ENCODE measurements at places on chromosomes 7 and 10.

DNA sequence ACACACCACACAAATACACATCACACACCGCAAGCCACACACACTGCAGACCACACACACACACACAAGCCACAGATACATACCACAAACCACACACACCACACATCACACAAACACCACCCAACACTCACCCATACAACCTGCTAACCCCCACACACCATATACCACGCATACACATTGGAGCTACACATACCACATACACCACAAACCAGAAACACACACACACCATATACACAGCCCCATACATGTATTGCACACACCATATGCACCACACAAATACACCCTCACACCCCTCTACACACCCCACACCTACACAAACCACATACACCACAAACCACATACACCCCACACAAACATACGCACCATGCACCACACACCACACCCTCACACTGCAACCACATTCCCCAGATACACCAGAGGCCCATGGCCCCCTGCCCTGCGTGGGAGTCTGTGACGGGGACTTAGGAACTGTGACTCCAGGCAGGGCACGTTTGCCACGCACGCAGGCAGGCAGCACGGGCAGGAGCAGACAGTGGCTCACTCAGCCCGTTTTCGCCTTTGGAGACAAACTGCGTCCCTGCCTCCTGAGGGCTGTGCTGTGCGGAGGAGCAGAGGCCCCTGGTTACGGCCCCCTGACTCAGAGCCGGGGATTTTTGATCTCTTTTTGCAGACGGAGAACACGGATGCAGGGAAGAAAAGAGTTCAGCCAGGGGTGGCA, 52.6 kb downstream of the TMEM209 start:
- DNase-seq: no peak

DNA sequence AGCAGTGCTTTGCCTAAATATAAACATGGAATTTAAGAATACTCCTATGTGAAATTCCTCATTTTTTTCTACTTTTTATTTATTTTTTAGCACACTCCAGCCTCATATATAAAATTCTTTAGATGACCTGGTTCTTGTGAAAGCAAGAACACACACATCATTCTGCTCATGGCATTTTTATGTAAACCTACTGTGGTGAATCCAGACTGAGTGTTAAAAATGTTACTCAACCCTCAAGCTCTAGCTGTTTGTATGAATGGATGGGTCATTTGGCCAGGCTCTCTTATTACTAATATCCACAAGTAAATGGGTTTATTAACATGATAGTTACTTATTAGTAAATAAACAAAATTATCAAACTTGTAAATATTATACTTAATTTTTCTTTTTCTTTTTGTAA, 551.7 kb upstream of the LRRN3 start:
- DNase-seq: no peak

DNA sequence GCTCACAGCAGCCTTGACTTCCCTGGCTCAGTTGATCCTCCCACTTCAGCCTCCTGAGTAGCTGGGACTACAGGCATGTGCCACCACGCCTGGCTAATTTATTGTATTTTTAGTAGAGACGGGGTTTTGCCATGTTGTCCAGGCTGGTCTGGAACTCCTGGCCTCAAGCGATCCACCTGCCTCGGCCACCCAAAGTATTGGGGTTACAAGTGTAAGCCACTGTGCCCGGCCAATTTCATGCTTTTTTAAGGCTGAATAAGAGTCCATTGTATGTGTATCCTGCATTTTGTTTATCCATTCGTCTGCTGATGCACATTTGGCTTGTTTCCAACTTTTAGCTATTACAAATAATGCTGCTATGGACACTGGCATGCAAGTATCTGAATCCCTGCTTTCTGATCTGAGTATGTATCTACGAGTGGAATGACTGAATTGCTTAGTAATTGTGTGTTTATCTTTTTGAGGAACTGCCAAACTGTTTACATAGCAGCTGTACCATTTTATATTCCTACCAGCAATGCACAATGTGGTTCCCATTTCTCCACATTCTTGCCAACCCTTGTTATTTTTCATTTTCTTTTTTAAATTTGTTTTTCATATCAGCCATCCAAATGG, 37.3 kb upstream of the TPST1 start:
- DNase-seq: no peak

DNA sequence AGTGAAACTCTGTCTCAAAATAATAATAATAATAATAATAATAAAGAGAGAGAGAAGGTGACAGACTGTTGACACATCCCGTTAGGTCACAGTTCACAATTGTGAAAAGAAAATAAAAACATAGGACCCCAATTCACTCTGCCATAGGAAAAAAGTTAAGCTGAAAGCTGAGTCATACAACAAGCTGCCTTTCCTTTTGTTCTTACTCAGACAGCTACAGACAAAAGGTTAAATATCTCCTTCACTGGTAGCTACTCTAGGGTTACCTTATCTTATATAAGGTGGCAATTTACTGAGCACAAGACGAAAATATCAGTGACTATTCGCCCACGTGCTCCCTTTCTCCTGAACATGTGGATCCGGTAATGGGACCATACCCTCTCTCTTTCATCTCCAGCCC, 17.5 kb downstream of the TUBAL3 start:
- no peak for DNase-seq

DNA sequence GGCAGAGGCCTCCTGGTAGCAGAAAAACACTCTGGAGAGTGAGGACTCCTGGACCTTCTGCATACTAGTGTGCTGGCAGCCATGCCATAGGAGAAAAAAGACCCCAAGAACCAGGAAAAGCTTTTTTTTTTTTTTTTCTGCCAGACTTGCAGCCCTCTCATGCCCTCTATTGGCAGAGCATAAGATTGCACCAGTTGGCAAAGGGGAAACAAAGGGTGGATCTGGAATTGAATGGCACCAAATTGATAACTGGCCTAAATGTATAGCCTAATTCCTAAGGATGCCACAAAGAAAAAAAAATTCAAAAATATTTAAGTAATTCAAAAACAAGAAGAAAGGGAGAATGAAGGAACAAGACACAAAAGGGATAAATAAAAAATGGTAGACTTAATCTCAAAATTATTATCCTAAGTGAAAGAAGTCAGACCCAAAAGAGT, 112.5 kb upstream of the GHITM start:
- peak; percentile 52 for DNase-seq

- DNase-seq: no peak
Measured at GRCh38 chr7:76304888-76305375, 2.5 kb downstream of the HSPB1 start.

- DNase-seq: no peak
Measured at GRCh38 chr7:28055161-28055544, 125.4 kb downstream of the JAZF1 start.

- no peak for DNase-seq
Measured at GRCh38 chr7:157383868-157384267, 47.1 kb downstream of the DNAJB6 start.

DNA sequence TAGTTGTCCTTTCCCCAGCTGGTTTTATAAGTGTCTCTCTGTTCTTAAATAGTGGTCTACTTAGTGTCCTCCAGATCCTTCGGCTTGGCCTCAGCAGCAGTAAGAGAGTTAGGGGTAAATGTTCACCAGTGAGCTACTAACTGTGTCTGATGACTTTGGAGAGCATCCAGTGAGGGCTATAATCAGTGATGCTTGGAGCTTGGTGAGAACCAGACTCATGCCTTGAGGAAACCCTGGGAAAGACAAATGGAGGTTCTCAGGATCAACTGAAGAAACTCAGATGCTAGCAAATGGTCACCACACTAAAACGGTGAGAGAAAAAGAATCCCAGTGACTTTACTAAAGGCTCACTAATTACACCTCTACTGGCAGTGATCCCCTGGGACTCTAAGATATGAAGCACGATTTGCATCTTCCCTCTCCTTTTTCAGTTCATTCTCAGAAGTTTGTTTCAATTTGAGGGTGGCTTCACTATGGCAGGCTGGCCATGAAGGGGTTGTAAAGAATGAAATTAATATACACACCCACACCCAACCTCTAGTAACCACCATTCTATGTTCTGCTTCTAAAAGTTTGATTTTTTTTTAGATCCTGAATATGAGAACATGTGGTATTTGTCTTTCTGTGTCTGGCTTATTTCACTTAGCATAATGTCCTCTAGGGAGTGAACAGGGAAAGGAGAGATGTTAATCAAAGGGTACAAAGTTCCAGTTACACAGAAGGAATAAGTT, 177.9 kb downstream of the PDE1C start:
- no peak for DNase-seq

- DNase-seq: no peak
Measured at GRCh38 chr10:46227936-46228562, 58.7 kb upstream of the ANTXRL start.

- no peak for DNase-seq
Measured at GRCh38 chr7:20374399-20374798, 43.7 kb downstream of the ITGB8 start.

DNA sequence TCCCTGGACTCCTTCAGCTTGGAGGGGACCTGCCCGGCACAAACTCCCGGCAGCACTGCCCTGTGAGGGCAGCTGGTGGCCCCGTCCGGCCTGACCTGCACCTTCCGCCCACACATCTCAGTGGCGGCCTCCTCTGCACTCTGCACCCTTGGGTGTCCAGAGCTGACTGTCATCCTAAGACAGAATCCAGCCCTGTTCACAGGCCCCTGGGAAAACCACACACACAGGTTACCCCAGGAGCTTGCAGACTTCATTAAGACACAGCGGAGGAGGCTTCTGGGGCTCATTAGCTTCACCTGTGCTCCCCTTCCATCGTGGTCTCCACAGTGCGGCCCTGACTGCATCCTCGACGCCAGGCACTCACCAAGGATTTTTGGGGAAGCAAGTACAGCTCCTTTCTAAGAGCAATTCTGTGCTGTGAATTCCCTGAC, 51.5 kb upstream of the SHH start:
- no peak for DNase-seq

- no peak for DNase-seq
Measured at GRCh38 chr7:98788966-98789365, 80.8 kb downstream of the TMEM130 start.

GRCh38 chr10:103676851-103677417, 178.4 kb downstream of the SH3PXD2A start:
- DNase-seq: no peak

DNA sequence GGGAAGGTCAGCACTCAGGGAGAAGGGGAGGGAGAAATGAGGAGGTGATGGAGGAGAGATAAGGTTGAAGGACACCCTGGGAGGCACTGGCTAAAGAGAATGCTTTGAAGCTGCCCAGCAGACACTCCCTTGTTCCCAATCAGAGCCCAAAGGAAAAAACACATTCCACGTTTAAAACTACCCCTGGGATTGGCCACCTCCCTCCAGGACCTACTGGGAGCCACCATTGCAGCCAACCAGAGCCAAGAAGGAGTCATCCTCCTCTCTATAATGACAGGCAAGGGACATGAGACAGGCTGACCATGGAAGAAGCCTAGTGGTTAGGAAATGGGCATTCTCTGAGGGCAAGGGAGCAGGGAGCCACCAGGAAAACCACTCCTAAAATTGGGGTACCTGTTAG, 43.8 kb downstream of the MYO1G start:
- DNase-seq: no peak

DNA sequence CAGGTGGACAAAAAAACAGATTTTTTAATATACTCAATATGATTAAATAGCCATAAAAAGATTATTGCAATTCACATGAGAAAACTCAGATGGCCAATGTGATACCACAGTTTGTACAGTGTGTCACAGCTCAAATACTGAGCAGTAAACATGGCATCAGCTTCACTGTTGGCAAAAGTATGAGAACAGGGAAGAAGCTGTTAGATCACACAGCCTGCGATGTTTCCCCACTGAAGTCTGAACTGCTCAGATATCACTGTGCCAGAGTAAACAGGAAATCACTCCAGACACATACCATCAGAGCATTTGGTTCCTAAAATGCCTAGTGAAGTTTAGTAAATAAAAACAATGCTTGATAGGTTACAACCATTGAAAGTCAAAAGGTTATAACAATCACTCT, 347.8 kb downstream of the ETV1 start:
- DNase-seq: no peak

DNA sequence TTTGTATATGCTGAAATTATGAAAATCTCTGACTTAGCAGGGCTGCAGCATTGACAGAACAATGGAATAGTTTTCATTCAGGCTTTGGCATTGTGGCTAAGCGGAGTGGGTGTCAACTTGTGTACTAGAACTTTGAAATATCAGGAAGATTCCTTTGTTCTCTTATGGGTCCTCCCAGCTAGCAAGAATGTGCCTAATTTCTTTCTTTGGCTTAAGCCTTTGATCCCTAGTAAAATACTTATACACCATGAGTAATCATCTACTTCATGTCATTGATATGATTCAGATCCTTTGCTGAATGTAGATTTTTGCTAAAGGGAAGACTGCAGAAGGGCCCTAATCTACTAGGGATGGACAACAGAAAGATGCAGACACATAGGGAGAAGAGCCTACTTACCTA, 6.2 kb downstream of the AVL9 start:
- no peak for DNase-seq

- no peak for DNase-seq
Measured at GRCh38 chr10:124179308-124180043, 86.1 kb upstream of the CHST15 start.

- DNase-seq: no peak
Measured at GRCh38 chr7:157291404-157292080, 45.3 kb upstream of the DNAJB6 start.

DNA sequence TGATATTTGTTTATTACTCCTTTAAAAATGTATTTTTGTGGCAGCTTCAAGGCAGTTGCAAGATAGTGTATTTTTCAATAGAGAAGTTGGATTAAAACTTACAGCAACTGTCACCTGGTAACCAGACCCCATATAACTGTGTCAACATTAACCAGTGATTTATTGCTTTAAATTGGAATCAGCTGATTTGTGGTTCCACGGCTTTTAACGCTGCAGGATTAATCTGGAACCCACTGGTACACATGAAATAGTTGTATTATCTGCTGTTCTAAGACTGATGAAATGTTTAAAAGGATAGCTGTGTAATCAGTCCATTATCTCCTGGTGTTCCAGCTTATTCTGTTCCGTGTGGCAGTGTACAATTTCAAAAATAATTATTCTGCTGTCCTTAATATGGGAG, 180.2 kb downstream of the CELF2 start:
- DNase-seq: no peak

- no peak for DNase-seq
Measured at GRCh38 chr10:77541247-77541646, 96.4 kb downstream of the KCNMA1 start.

DNA sequence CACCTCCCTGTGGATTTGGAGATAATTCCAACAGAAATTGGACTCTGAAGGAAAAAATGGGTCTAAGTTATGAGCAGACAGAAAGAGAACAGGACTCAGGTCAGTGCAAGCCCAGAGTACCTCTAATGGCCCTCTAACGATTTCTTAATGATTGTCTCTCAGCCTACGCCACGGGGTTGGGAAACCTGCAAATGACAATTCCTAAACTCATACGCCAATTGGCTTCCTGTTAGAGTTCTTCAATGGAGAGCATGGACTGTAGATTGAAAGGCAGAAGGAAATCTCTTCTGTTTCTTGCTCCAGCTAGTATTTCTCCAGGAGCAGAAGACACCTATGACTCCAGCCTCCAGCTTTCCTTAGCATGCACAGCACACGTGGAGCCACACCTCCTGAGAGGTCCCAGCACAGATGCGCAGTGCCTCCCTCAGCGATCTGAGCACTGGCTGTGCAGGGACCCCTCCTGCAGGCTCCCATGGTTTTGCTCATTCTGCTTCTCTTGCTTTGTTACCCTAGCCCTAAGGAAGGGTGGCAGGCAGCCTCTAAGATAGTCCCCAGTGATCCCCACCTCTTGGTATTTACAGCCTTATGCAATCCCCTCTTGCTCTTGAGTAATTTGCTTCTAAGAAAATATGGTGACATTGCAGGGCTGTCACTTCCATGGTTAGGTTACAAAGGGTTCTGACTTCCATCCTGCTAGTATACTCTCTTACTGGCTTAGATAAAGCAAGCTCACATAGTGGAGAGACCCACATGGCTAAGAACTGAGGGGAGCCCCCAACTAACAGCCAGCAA, 30.1 kb downstream of the DENND11 start:
- DNase-seq: no peak

- no peak for DNase-seq
Measured at GRCh38 chr7:152956006-152956405, 196.5 kb downstream of the ACTR3B start.
